ENCODE measurements at places on chromosomes 3 and 15.

GRCh38 chr15:53559364-53560277 lies 199.8 kb downstream of the WDR72 start:
- DNase-seq: no peak

DNA sequence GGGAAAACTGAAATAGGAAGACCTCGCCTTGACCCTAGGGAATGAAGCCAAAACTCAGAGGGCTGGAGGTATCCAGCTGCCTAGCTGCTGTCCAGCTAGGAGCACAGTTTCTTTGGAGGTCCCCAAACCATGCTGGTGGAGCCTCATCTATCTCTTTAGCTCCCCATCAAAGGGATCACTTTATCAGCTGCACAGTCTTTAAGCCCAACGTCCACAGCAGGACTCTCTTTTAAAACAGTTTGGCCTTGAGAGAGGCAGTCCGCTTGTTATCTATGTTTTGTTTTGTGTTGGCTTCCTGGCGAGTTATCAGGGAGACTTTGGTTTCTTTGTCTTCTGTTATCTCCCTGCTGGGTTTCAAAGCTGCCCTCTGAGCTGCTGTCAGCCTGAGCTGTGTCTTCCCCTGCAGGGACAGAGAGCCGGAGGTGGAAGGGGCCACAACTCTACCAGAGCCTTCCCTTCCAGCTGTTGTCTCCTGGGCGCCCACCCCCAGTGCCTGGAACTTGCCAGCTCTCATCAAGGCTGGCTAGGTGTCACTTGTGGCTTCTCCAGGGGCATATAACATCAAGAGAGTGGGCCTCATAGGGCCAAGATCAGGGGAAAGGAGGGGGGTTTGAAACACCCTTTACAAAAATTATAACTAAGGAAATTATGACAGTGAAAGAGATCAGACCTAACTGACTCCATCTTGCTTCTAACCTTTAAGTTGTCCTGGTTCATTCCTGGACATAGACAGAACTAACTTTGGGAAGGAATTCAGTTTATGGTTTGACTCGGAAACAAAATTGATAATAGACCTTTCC lies 61.4 kb upstream of the C15orf39 start:
- DNase-seq: no peak

DNA sequence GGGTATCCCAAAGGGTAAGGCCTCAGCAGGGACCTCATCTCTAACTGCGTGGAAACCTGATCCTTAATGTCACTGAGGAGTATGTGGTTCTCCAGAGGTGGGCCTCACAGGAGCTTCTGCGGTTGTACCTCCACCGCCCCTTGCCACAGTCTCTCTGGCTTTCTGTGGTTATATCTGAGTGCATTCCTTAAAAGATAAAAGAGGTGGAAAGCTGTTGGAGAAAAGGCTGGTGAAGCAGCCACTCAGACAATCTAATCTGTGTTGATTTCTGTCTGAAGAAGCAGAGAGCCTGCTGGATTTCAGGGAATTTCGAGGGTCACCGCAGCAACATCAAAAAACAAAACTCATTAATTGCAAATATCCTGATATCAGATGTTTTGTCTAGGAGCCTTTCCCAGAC lies 51.4 kb downstream of the SEMA6D start:
- no peak for DNase-seq

DNA sequence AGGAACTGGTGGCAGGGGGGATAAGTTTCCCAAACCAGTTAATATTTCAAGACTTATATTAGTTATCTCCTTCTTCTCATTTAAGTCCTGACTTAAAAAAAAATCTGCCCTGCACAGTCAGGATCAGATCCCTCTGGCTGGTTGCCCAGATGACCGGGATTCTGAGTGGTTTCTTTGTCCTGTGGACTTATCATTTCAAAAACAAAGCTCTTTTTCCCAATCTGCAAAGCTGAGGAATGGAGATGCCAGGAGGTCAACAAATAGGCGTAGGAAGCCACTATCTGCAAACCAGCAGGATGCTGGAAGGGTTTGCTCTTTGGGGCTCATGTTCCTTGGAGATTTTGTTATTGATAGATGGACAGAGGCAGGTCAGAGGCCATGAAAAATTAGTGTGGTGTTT lies 5.8 kb downstream of the C3orf20 start:
- no peak for DNase-seq

DNA sequence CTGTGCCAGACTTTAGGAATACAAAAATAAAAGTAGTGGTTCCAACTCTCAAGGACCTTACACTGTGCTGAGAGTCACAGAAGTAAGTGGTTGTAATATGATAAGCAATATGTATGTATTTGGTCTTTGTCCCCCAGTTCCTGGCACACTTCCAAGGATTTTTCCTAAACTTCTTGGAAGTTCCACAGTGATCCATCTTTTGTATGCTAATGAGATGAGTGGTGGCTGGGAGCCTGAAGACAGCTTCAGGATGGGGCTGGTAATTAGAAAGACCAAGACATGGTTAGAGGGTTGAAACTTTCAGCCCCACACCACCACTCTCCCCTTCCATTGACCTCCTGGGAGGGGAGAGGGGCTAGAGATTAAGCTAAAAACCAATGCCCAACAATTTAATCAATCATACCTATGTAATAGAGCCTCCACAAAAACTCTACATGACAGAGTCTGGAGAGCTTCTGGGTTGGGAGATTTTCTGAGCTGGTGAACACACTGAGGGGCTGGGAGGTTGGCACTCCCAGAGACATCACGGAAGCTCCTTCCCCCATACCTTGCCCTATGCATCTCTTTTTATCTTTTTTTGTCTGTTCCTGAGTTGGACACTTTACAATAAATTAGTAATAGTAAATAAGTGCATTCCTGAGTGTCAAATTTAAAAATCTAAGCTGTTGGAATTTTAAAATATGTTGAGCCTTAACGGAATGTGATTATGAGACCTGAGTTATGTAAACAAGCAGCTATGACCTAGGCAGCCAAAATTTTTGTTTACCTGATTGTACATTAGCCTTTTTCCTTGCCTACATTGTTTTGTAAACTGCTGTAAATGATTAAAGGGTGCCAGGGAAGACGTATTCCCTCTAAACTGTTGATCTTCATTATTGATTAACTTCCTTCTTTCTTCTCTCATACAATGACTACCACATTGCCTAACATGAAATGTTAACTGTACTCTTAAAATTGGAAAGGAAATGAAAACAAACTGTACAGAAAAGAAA lies 24.3 kb downstream of the CD200R1L start:
- DNase-seq: no peak

- DNase-seq: no peak
Measured at GRCh38 chr3:125057186-125057850, 1.5 kb upstream of the HEG1 start.

DNA sequence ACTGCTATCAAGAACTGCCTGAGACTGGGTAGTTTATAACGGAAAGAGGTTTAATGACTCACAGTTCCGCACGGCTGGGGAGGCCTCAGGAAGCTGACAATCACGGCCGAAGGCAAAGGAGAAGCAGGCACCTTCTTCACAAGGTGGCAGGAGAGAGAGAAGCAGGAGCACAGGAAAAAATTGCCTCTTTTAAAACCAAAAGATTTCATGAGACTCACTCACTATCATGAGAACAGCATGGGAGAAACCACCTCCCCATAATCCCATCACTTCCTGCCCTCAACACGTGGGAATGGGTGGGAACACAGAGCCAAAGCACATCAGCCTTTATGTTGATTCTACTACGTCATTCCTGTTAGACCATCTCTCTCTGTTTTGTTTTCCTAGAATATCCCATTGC lies 650.9 kb upstream of the SEMA6D start:
- DNase-seq: no peak

GRCh38 chr3:174931473-174932353 lies 72.6 kb downstream of the NAALADL2 start:
- DNase-seq: no peak

- no peak for DNase-seq
Measured at GRCh38 chr3:150286390-150287147, 121.5 kb upstream of the TSC22D2 start.

DNA sequence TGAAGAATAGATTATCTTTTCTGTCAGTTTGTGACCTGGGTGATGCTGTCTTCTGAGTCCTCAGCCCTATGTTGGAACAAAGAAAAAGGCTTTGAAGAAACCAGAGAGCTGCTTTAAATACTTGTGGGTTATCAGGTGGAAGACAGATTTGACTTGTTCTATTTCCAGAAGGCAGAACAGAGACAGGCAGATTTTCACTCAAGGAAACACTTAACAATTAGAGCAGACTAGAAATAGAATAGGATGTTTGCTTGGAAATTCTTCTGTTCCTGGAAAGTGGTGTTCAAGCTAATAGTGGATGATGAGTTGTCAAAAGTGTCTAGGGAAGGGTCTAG lies 219.4 kb downstream of the UBE2E2 start:
- DNase-seq: no peak

DNA sequence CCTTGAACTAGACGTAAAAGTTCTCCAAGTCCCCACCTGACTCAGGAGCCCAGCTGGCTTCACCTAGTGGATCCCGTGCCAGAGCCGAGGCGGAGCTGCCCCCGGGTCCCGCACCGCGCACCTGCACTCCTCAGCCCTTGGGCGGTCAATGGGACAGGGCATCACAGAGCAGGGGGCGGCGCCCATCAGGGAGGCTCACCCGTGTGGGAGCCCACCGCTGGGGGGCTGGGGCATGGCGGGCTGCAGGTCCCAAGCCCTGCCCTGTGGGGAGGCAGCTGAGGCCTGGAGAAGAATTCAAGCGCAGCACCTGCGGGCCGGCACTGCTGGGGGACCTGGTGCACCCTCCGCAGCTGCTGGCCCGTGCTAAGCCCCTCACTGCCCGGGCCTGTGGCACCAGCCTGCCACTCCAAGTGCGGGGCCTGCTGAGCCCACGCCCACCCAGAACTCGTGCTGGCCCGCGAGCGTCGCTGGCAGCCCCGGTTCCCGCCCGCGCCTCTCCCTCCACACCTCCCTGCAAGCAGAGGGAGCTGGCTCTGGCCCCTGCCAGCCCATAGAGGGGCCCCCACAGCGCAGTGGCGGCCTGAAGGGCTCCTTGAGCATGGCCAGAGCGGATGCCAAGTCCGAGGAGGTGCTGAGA lies 16.2 kb downstream of the SQOR start:
- DNase-seq: no peak

- DNase-seq: no peak
Measured at GRCh38 chr15:72197041-72197459, 537 bp downstream of the GRAMD2A start.

DNA sequence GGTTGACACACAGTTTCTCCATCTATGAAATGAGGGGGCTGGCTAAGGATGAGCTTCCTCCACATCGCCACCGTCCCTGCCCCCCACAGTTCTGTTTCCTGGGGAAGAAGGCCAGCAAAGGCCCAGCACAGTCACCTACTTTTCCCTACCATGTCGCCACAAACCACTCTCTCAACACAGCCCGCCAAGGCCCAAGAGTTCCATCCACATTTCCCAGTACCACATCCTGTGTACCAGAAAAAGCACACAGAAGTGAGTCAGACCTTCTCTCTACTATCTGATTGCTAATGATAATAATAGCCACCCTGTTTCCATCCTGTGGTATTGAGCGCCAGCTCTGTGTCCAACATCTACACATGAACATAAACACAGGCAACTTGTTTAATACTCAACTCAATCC lies 30.3 kb upstream of the C15orf39 start:
- no peak for DNase-seq

DNA sequence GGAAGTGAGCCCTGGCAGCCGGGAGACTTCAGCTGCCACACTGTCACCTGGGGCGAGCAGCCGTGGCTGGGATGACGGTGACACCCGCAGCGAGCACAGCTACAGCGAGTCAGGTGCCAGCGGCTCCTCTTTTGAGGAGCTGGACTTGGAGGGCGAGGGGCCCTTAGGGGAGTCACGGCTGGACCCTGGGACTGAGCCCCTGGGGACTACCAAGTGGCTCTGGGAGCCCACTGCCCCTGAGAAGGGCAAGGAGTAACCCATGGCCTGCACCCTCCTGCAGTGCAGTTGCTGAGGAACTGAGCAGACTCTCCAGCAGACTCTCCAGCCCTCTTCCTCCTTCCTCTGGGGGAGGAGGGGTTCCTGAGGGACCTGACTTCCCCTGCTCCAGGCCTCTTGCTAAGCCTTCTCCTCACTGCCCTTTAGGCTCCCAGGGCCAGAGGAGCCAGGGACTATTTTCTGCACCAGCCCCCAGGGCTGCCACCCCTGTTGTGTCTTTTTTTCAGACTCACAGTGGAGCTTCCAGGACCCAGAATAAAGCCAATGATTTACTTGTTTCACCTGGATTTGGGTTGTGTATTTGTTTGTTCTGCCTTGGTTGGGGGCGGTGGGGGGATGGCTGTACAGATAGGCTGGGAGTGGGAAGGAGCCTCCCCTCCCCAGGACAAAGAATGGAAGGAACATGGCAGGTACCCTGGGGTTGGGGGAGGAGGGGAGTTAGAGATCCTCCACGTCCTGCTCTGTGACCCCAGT lies 2.9 kb upstream of the GRM2 start:
- DNase-seq: no peak

GRCh38 chr3:100798012-100798411 lies 88.7 kb downstream of the TFG start:
- DNase-seq: no peak

GRCh38 chr3:759106-759505 lies 333.7 kb upstream of the CNTN6 start:
- DNase-seq: no peak

DNA sequence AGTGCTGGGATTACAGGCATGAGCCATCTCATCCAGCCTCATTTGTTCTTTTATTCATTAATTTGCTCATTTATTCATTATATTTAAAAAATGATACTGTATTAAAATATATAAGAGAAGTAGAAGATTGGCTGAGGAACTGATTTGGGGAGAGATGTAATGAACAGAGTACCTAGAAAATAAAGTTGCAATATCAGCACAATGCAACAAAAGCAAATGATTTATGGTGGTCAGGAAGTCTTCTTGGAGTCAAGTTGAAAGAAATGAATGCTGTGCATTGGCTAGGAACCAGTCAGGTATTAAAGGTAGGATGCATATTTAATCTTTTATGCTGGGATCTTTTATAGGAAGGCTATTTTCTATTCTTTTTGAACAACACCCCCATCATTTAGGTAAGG lies 152.2 kb downstream of the C3orf38 start:
- no peak for DNase-seq

DNA sequence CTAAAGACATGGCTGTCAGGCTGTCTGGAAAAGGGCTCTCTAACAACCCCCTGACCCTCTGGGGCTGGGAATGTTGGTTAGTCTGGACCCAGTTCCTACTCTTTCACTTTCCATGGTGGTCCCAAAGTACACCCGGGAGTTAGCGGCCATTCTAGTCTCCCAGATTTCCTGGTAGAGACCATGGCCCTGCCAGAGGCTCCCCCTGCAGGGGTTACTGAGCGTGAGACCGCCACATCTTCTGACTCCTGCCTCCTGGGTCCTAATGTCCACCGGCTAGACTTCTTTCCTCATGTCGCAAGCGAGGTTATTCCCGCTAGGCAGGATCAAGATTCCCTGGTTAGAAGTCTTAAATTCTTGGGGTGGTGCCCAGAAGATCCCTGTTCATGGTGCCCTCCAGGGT lies 540.0 kb upstream of the ROBO1 start:
- no peak for DNase-seq

All from T-helper 1 cell (primary cell).